CD4-positive, alpha-beta T cell treated with Interleukin-4 for 4 hours (primary cell): ENCODE measurements at places on chromosomes 1 and 21.

DNA sequence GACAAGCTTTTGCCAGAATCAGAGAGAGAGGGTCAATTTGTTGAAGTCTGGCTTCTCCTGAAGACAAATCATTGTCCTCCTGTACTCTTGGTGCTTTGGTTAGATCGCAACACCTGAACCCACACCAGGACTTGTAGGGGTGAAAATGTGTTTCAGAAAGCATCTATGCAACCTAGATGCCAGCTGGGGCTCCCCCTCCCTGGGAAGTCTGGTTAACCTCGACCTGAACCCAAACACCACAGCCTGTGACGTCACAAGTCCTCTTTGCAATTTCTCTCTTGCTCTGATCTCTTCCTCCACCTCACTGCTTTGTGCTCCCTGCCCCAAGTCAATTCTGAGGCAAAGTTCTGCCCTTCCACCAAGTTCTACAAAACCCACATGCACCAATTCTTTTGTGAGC is 42.8 kb upstream of the USP24 start:
- peak; percentile 53 for DNase-seq

DNA sequence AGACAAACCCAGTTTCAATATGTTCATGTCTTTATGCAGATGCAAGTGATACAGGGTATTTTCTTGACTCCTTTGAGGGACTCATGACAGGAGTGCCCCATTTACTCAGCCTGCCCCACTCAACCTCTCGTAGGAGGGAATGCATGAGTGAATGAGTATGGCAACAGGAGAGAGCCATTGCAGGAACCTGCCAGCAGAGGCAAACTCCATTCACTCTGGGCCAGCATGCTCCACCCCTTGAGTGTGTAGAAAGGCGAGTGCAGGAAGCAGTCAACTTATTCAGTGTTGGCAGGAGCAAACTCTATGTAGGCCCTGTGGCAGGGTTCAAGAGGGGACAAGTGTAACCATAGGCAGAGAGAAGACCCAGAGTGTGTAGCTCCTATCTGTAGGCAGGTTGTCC is 1526.3 kb downstream of the PLA2G4A start:
- no peak for DNase-seq

GRCh38 chr21:41816583-41817165 is 49.8 kb upstream of the RIPK4 start:
- DNase-seq, result peak; percentile 47

DNA sequence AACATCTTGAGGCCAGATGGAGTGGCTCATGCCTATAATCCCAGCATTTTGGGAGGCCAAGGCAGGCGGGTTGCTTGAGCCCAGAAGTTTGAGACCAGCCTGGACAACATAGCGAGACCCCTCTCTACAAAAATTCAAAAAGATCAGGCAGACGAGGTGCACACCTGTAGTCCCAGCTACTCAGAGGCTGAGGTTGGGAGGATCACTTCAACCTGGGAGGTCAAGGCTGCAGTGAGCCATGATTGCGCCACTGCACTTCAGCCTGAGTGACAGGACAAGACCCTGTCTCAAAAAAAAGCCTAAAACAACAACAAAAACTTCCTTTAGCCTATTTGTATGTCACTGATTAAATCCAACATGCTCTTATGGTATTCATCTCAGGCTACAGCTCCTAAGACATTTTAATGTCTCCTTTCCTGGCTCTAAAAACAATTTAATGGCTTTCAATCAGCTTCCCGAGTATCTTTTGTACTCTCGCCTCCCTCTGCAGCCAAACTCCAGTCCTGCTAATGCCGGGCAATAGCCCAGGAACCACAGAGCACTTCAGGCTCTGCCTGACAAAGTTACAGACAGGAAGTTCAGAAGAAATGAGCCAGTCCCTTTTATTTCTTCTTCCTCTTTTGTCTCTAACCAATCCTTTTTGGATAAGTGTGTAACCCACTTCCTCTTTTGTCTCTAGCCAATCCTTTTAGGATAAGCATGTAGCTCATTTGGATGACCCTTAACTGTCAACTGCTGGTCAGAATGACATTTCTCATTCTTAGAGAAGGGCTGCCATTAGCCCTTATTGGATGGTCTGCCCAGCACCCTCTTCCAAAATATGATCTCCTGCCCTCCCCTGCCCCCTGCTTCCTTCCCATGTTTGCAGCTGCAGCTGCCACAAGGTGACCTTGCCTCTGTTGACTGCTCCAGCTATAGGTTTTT is 6.6 kb upstream of the DOP1B start:
- peak; percentile 20 for DNase-seq

GRCh38 chr1:158355773-158356285 is 2.1 kb downstream of the CD1E start:
- DNase-seq, result no peak

DNA sequence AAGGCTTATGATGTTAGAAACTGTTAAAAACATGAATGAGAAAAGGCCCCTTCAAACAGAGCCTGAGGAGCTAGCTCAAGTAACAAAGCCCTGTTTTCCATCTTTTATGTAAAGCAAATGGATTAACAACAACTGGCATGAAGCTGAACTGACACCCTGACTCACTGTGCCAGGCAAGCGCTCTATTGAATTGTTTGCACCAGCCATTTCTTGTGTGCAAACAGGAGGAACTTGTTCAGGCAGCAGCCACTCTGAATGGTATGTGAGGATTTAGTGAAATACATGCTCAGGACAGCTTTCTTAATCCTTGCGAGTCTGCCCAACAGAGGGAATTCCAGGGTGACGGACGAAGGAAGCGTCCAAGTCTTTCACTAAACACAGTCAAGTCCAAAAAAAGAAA is 291.1 kb upstream of the ADGRL2 start:
- DNase-seq, result no peak

GRCh38 chr1:86207323-86207722 is 50.8 kb upstream of the COL24A1 start:
- no peak for DNase-seq

GRCh38 chr1:96710708-96711477 is 10.7 kb upstream of the PTBP2 start:
- no peak for DNase-seq

- DNase-seq, result no peak
These were observed 17.6 kb downstream of the ESRRG start for GRCh38 chr1:216705676-216706075.

- DNase-seq, result no peak
These were observed 133.9 kb upstream of the IVNS1ABP start for GRCh38 chr1:185450917-185451316.

DNA sequence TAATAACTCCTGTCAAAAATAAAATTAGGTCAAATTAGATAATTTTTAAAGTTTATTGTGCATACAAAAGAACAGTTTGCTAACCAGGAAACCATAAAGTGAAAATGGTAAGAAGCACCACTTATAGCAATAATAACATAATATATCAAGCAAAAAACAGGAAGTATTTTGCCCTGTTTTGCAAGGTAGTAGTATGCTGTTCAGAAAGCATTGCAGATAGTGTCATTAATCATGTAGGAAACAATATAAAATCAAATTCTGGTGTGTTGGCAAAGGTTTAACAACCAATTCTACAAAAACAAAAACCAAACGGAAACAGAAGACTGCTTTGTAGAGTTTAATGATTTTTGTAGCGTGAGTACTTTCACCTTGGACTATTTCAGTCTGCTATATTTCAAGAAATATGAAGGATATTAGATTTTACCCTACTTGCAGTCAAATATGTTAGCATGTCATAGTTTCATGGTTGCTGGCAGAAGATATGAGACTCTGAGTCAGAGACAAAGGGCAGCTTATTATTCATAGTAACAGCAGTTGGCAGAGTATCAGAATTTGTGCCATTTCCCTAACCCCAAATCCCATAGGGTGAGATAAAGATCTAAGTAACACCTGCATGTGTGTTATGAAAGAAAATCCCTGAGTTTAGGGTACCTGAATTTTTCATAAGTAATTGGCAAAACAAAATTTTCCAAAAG is 729.0 kb upstream of the BRINP3 start:
- no peak for DNase-seq

GRCh38 chr1:207935166-207935583 is 24.2 kb upstream of the CD34 start:
- DNase-seq, result no peak

DNA sequence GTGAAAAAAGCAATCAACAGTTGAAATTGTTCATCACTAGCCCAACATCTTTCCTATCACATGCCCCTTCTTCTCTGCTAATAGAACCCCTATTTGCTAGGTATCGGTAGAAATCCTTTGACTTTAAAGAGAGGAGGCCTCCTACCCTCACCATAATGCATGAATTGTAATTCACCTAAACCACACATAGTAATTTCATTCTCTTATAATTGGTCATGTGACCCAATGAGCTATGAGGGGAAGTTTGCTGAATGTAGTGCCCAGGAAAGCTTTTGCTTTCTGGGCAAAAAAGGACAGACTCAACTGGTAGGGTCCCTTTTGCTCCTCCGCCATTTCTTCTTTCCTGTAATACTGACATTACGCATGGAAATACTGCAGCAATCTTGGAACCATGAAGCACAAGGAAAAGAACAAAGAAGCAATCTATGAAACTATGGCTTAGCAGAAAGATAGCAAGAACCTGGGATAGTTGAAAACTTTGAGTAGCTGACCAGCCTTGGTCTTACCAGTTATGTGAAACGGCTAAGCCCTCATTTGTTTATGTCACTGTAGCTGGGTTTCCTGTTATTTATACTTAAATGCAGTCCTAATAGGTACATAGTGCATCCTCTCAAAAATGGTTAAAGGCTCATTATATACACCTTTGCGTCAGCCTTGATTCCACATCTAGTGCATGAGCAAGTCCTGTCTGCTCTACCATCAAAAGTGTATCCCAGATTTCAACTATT is 10.2 kb upstream of the CHI3L2 start:
- no peak for DNase-seq

DNA sequence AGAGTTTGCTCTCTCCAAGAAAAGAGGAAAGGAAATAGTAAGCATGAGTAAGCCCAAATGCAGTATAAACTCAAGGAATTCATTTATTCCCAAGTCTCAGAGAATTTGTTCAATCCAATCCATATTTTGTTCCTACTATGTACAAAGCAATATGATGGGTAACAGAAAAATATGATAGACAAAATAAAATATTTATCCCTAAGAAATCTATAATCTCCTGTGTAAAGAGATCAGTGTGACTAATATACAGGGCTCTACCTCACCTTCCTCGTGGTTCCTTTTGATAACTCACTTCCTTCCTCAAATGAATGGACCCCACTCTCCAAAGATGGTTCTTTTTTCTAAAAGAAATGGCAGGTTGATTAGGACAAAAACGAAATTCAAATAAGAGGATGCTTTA is 7.6 kb downstream of the CLSPN start:
- no peak for DNase-seq

DNA sequence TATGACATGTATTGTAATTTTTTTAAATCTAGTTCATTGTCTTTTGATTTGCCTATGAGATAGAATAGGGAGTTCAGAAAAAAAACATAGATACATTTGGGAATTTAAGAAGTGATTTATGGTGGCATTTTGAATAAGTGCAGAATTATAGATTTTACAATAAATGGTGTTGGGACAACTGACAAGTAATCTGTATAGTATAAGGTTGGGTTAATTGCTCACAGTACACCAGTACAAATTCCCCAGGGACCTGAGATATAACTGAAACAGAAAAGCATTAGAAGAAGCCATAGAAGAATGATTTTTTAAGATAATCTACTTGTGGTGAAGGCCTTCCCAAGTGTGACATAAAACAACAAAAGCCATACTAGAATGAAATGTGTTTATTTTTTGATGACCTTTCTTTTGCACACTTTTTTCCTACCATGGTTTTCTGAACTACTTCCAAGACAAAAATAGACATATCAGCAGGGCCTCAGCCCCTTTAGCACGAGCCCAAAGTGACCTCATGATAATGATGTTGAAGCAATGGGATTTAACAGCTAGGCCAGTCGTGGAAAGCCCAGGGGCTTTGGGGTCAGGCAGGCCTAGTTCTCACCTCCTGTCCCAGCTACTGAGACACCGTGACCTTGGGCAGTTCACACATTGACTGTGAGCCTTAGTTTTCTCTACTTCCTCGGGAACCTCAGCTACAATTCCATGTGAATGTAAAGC is 87.4 kb downstream of the GREM2 start:
- DNase-seq, result no peak
